ENCODE measurements at places on chromosomes 16 and 17.

DNA sequence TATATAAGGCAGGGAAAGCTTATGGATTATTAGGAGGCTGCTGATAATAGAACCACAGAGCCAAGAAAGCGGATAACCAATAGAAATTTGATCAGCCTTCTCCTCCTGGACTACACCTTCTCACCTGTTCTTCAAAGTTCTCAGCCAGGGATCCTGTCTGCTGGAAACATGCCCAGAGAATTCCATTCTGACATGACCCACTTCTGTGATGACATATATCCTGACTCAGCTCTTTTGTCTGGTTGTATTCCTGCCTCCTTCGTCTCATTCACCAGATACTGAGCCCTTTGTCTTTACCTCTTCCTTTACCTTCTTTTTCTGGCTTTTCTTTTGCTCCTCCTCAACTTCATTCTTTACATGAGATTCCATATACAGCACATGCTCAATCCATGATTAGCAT is 576.1 kb downstream of the CDH11 start:
- DNase-seq = no peak

- DNase-seq = no peak
These were observed 10.8 kb downstream of the TP53 start for GRCh38 chr17:7676533-7676932.

DNA sequence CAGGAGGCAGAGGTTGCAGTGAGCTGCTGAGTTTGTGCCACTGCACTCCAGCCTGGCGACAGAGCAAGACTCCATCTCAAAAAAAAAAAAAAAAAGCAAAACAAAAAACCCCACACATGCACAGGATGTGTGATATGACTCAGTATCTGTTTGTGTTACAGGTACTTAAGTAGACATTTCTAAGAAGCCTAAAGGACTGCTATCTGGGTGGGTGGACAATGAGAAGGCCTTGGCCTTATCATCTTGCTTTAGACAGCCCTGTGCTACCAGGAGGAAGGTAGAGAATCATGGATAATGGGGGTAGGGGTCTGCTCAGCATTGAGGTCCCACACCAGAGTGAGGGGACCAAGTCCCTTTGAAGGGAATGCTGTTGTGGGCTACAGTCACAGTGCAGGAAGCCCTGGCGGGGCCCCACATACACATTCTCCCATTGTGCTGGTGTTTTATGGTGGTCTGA is 26.7 kb downstream of the PLD6 start:
- DNase-seq = no peak

- DNase-seq = no peak
These were observed 2.0 kb downstream of the VPS35 start for GRCh38 chr16:46686815-46687473.

DNA sequence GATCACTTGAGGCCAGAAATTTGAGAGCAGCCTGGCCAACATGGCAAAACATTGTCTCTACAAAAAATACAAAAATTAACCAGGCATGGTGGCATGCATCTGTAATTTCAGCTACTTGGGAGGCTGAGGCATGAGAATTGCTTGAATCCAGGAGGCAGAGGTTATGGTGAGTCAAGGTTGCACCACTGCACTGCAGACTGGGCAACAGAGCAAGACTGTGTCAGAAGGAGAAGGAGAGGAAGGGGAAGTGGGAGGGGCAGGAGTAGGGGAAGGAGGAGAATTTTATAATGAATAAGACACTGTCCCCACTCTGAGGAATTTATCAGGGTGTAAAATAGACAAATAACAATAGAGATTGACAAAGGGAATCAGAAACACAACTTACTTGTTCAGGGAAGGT is 440.6 kb upstream of the DYNLRB2 start:
- no peak for DNase-seq

DNA sequence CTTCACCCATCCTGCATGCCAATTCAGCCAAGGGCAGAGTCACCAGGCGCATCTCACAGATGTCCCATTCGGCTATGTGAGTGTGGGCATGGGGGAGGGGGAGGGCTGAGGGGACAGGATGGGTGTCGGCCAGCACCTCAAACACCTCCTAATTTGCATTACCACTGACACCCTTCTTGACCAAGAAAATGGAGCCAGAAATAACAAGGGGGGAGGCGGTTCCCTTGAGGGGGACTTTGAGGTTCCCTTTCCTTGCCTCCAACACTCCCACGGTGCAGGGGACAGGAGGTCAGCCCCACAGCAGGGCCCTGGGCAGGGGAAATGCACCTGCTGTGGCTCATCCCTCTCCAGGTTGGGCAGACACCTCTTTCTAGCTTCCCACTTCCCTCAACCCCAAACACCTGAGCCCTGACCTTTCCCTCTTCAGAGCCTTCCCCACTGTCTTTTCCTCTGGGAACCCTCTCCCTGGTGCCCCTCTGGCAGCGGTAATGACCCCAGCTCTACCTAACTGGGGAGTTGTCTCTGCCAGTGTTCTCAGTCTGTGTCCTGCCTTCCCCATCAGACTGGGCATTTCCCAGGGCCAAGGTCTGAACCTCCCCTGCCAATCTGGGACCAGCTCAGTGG is 18.2 kb upstream of the TBX21 start:
- no peak for DNase-seq

DNA sequence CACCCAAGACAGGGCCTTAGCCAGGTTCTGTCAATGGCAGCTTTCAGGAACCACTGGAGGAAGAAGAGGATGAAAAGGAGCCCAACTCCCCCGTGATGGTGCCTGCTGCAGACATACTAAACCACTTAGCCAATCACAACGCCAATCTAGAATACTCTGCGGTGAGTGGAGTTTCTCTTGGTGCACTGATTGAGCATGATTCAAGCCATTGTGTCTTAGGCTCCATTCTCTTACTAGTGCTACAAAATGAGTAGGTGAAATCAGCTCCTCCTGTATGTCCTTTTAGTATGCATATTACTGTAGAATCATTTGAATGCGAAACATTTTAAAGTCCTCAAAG is 1.4 kb downstream of the SETD6 start:
- DNase-seq = no peak
